B cell (primary cell): ENCODE measurements at places on chromosomes 2 and 18.

GRCh38 chr2:10353931-10354330 is 51.2 kb downstream of the HPCAL1 start:
- no peak for DNase-seq

DNA sequence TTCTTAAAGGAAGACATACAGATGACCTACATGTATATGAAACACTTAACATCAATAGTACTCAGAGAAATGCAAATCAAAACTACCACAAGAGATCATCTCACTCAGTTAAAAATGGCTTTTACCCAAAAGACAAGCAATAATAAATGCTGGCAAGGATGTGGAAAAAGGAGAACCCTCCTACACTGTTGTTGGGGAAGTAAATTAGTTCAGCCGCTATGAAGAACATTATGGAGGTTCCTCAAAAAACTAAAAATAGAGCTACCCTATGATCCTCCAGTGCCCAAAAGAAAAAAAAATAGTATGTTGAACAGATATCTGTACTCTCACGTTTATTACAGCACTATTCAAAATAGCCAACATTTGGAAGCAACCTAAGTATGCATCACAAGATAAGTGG is 1579.4 kb upstream of the TMEFF2 start:
- no peak for DNase-seq

DNA sequence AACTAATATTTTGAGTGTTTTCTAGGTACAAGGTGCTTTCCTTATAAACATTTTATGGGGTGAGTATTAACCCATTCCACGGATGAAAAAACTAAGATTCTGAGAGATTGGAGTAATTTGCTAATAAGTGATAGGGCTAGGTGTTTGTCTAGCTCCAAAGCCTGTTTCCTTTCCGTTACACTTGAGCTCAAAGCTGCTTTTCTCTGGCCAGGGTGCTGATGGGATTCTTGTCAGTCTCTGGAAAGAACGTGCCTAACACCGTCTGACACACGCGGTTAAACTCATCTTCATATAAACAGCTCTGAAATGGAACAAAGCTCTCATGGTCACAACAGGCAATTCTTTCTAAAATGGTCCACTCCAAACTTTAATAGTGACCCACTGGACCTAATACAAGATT is 2.0 kb upstream of the ANKRD29 start:
- no peak for DNase-seq

GRCh38 chr2:240764605-240765004 is 55.4 kb downstream of the KIF1A start:
- no peak for DNase-seq

DNA sequence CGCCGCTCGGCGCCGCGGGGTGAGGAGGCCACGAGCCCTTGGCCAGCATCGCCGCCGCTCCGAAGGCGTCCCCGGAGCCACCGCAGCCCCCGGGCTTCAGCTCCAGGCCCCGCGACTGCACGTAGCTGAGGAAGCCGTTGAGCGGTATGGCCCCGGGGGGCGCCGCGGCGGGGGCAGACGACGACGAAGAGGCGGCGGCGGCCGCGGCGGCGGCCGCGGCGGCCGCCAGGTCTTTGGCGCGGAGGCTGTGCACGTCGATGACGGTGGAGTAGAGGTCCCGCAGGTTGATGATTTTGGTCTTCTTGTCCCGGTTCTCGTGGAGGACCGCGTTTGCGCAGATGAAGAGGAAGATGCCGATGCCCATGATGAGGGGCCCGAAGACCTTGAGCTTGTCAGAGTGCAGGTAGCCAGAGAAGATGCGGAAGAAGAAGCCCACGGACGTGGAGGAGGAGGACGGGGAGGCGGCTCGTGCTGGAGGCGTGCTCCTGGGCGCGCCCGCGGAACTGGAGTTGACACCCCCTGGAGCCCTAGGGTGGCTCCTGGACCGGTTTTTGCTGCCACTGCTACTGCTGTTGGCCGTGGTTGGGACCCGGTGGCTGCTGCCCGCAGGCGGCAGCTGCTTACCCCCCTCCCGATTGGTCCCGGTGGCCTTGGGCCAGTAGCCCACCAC is 4.0 kb downstream of the TMEM200C start:
- no peak for DNase-seq

GRCh38 chr2:11572996-11573395 is 39.2 kb downstream of the GREB1 start:
- DNase-seq = no peak

GRCh38 chr2:149562324-149562723 is 25.3 kb downstream of the MMADHC start:
- no peak for DNase-seq

DNA sequence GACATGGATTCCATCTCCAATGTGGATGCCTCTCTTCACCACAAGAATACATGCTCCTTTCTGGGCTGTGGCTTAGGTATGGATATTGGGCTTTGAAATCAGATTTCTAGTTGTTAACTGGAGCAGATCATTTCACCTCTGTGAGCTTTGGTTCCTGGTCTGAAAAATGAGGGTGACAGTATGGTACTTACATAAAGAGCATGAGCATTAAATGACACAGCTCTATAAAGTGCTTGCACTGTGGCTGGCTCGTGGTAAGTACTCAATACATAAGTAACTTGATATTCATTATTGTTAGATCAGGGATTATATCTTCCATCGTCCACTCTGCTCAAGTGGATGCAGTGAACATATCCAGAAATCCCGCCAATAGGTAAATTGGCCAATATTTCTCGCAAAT is 33.4 kb downstream of the ARHGAP25 start:
- DNase-seq = no peak

DNA sequence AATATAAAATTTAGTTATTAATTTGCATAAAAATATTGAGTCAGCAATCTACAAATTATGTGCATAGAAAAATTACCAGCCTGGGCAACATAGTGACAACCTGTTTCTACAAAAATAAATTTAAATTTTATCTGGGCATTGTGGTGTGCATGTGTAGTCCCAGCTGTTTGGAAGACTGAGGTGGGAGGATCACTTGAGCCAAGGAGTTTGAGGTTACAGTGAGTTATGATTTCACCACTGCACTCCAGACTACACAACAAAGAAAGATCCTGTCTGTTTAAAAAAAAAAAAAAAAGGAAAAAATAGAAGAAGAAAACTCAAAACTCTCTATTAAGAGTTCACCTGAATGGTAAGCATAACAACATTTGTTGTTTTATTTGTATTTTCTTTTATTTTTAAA is 1048.4 kb upstream of the CDH2 start:
- no peak for DNase-seq

GRCh38 chr18:55781481-55781957 is 193.5 kb upstream of the TCF4 start:
- peak; percentile 23 for DNase-seq

DNA sequence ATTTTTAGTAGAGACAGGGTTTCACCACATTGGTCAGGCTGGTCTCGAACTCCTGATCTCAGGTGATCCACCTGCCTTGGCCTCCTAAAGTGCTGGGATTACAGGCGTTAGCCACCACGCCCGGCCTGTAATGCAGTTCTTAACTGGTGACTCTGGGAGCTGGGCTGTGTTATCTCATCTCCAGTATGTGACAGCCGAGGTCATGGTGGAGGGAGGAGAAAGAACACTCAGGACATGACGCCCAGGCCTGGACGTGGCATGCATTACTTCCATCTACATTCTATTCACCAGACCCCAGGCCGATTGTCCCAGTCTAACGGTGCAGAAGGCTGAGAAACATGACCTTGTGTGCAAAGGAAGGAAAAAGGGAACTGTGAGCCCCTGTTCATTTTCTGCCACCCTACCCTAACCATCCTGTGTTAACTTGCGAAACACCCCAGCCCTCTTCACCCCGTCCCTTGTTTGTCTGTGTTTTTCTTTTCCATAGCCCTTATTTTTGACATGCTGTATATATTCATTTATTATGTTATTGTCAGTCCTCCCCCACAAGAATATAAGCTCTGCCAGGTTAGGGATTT is 88.1 kb upstream of the ASAP2 start:
- no peak for DNase-seq

GRCh38 chr18:37570336-37570930 is 4.8 kb upstream of the CELF4 start:
- DNase-seq = no peak
